ENCODE measurements at places on chromosomes 4 and X. TPM values are rescaled to one million over a fixed set of nuclear protein-coding genes. Genes with fewer than 3 reads are reported as not detected.

ADGRL3 gene
- not detected for total RNA-seq

DCAF12L1 gene
- 23.2 TPM for total RNA-seq

TMEM175 gene
- 16.5 TPM for total RNA-seq

LUZP4 gene
- not detected for total RNA-seq

PDGFC gene
- total RNA-seq, result 6.7 TPM

CDS1 gene
- total RNA-seq, result not detected

Data from endothelial cell of umbilical vein (primary cell).